ENCODE measurements at places on chromosomes 13 and 19.

DNA sequence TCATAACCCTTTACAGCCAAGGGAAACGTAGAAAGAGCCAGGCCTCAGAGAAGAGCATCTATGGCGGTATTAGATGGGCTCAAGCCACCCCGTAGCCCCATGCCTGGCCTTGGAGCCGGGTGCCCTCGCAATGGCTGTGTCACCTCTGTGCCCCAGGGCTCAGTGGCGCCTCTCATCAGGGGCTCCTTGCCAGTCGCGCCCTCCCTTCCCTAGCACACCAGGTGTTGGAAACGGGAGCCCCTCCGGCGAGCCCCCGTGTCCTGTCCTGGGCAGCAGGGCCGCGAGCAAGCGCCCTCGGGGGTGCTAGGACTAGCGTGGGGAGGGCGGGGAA lies 453 bp downstream of the ZNF256 start:
- DNase-seq = no peak

- DNase-seq = no peak
These were observed 281.0 kb downstream of the ATP8A2 start for GRCh38 chr13:25652764-25653163.

DNA sequence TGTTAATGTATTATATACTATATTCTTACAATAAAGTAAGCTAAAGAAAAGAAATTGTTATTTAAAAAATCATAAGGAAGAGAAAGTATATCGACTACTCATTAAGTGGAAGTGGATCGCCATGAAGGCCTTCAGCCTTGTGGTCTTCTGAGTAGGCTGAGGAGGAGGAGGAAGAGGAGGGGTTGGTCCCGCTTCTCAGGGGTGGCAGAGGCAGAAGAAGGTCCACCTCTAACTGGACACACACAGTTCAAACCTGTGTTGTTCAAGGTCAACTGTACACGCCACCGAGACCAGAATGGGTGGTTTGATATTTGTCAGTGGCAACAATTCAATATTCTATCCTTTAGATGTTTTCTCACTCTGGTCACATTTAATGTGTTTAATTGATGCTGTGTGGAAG lies 67.2 kb downstream of the ALOX5AP start:
- DNase-seq = no peak

- no peak for DNase-seq
These were observed 718.0 kb upstream of the SPRY2 start for GRCh38 chr13:81058916-81059290.

DNA sequence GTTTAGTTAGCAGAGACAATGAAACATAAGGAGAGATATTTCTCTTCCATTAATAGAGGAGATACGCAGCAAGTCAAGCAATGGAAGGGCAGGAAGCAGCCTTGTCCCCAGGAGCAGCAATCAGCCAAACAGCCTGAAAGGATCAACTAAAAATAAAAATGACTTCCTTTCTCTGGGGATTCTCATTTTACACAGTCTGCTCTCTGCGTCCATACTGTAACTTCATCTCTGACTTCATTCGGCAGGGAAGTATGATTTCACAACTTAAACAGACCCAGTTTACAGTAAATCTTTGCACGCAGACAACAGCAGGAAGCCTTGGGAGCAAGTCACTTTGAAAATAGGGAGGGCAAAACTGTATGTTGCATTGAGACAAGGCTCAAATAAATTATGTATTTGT lies 826.7 kb downstream of the DIAPH3 start:
- peak; percentile 82 for DNase-seq

DNA sequence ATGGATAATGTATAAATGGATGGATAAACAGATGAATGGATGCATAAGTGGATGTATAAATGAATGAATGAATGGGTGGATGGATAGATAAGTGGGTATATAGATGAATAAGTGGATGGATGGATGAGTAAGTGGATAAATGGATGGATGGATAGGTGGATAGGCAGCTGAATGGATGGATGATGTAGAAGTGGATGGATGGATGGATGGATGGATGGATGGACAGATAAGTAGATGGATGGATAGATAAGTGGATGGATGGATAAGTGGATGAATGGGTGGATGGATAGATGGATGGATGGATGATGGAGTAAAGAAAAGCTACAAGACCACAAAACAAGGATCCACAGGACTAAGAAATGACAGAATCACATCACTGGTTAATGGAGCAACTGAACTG lies 9.0 kb upstream of the COMP start:
- no peak for DNase-seq

GRCh38 chr19:27955485-27956480 lies 1257.2 kb downstream of the UQCRFS1 start:
- DNase-seq = peak; percentile 30

DNA sequence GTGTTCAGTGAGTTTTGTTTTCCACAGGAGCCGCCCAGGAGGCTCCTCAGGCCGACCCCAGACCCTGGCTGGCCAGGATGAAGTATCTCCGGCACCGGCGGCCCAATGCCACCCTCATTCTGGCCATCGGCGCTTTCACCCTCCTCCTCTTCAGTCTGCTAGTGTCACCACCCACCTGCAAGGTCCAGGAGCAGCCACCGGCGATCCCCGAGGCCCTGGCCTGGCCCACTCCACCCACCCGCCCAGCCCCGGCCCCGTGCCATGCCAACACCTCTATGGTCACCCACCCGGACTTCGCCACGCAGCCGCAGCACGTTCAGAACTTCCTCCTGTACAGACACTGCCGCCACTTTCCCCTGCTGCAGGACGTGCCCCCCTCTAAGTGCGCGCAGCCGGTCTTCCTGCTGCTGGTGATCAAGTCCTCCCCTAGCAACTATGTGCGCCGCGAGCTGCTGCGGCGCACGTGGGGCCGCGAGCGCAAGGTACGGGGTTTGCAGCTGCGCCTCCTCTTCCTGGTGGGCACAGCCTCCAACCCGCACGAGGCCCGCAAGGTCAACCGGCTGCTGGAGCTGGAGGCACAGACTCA lies 12.9 kb downstream of the B3GNT3 start:
- no peak for DNase-seq

- no peak for DNase-seq
These were observed 11.0 kb downstream of the MOB3A start for GRCh38 chr19:2084993-2085720.

DNA sequence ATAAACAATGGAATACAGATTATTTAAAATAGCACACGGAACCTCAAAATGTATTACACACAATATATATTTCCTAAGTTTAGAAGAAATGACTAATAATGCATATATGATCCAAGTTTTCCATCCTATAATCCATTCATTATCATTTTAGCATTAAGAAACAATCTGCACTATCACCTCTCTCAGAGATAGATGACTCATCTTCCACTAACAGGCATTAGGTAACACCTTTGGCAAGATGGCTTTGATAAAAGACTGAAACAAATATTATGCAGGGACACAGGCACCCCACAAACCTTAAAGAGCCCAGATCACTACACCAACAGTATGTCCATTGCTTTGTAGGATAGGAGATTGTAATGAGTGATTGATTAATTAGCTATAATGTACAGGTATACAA lies 4.1 kb downstream of the ENOX1 start:
- no peak for DNase-seq

GRCh38 chr13:110506859-110507566 lies 54.5 kb downstream of the RAB20 start:
- peak; percentile 66 for DNase-seq

- peak; percentile 62 for DNase-seq
These were observed 16.3 kb upstream of the RNASEH2B start for GRCh38 chr13:50893211-50893852.

DNA sequence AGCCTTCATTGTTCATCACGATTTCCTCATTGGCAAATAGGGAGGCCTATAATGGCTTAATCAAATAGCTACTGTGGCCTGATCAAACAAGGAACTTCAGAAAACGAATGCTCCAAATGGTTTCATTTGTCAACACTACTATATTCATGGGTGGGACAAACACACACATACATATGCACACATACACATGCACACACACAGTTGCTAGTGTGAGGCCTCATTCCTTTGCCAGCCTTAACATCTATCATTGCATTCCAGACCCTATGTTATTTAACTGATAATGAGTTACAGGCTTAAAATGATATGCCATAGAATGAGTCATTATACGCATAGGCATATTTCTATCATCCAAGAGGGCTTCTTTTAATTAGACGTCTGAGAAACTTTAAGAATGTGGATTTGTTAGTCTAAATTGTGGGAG lies 140.2 kb downstream of the KLF5 start:
- DNase-seq = peak; percentile 20

- no peak for DNase-seq
These were observed 78.4 kb downstream of the MIPEP start for GRCh38 chr13:23810685-23811240.

GRCh38 chr13:49258089-49258796 lies 10.5 kb downstream of the CDADC1 start:
- no peak for DNase-seq

GRCh38 chr13:77749344-77749880 lies 51.9 kb downstream of the SLAIN1 start:
- no peak for DNase-seq

- DNase-seq = no peak
These were observed 390.7 kb upstream of the ARGLU1 start for GRCh38 chr13:106958621-106959048.

GRCh38 chr19:20482721-20483120 lies 82.9 kb downstream of the ZNF737 start:
- no peak for DNase-seq

DNA sequence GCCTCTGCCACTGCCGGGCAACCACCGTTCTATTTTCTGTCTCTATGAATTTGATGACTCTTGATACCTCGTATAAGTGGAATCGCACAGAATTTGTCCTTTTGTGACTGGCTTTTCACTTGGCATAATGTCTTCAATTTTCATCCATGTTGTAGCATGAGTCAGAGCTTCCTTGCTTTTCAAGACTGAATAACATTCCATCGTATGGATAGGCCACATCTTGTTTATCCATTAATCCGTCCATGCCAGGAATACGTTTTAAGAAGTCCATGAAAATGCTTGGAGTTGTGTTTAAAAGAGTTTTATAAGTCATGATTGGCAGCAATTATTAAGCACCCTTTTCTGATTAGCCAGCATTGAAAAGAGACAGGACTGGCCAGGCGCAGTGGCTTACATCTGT lies 53.6 kb upstream of the CLDN10 start:
- no peak for DNase-seq

- DNase-seq = no peak
These were observed 48.7 kb downstream of the RFX2 start for GRCh38 chr19:6061376-6062130.

- DNase-seq = no peak
These were observed 2.5 kb downstream of the LYPD3 start for GRCh38 chr19:43462785-43463380.

- DNase-seq = no peak
These were observed 3.5 kb downstream of the JSRP1 start for GRCh38 chr19:2252797-2253105.

DNA sequence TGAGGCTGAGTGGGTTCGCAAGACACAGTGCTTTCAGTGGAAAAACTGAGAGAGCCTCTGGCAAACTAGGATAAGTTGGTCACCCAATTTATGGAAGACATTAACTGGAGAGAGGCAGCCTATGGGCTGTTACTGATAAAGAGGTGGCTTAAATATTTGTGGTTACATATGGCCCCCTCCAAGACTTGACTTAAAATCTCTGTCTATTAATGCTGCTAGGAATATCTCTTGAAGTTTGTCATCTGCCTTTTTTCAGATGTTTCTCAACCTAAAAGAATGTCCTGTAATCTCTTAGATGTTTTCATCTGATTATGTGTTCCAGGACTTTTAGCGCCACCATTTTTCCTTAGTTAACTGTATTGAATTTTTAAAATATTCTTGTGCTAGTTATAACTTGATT lies 54.6 kb downstream of the NAA16 start:
- no peak for DNase-seq

DNA sequence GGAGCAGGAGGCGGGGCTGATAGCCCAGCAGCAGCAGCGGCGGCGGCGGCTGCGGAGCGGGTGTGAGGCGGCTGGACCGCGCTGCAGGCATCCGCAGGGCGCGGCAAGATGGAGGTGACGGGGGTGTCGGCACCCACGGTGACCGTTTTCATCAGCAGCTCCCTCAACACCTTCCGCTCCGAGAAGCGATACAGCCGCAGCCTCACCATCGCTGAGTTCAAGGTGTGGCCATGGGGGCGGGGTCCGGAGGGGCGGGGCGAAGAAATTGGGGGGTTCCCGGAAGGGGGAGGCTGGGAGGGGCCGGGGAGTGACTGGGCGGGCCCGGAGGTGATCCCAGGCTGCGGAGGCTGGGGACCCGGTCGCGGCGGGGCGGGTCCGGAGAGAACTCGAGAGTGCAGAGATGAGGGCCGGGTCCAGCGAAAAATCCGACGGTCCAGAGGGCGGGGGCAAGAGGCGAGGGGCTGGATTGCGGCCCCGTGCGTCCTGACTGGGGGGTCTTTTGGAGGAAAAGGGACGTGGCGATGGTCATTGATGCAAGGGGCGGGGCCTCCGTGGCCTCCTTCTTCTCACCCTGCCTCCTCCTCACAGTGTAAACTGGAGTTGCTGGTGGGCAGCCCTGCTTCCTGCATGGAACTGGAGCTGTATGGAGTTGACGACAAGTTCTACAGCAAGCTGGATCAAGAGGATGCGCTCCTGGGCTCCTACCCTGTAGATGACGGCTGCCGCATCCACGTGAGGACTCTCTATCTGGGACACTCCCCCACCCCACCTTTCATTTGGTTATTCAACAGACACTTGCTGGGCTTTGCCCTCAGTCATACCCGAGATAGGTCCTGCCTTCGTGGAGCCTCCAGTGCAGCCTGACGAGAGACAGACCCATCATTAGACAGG lies at the start of gene TBCB:
TSS of gene TBCB (plus strand) at position 16 of the 891 bp plus-strand sequence. CDS start at position 109, 93 bp downstream.
- no peak for DNase-seq

DNA sequence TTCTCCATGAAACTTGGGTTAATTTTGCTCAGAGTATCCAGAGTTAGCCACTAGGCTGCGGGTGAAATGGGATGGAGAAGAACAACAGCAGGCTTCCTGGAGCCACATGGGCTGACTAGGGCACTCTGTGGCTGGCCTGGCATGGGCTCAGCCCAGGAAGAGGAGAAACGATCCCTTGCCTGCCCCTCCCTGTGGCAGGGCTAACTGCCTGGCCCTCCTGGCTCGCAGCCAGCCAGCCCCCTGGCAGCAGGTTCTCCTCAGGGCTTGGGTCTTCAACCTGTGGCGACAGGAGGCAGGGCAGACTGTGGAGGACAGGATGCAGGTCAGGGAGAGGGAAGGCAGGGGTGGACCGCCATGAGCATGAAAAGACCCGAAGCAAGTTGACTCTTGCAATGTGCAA lies 78.7 kb upstream of the GPR183 start:
- no peak for DNase-seq

DNA sequence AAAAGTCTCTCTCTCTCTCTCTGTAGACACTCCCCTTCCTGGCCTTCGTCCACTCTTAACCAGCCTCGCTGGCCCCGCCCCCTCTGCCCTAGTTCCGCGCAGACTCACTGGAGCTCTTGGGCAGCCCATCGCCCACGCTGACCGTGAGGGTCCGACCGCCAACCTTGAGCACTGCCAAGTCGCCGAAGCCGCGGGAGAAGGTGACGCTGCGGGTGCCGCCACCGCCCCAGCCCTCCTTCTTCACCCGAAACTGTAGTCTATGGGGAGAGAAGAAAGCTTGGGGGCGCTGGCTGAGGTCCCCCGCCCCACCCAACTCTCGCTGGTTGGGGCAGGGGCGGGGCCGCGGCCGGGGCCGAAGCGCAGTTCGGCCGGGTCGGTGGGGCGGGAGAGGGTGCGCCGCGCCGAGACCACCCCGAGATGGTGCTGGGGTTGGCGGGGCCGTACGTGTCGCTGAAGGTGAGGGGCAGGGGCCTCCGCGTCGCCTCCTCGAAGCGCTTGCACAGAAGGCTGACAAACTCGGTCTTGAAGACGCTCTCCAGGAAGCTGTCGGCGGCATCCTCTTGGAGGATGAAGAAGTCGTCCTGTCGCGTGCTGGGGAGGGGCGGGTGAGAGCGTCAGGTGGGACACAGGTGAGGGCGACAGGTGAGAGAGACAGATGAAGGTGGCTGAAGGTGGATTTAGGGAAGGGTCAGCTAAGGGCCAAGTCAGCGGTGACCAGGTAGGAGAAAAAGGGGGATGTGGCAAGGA lies 12.6 kb upstream of the ZNF414 start:
- DNase-seq = peak; percentile 97

Data from lung (tissue), 17 donors.